SK-N-SH (cell line): ENCODE measurements at places on chromosomes 6 and 20. TPM values are rescaled to one million over a fixed set of nuclear protein-coding genes. Genes with fewer than 3 reads are reported as not detected.

Gene KIFC1
- 29.6 and 35.9 TPM in 2 replicates for polyA plus RNA-seq

Gene ZBTB12
- 8.3 and 8.4 TPM in 2 replicates for polyA plus RNA-seq

DNA sequence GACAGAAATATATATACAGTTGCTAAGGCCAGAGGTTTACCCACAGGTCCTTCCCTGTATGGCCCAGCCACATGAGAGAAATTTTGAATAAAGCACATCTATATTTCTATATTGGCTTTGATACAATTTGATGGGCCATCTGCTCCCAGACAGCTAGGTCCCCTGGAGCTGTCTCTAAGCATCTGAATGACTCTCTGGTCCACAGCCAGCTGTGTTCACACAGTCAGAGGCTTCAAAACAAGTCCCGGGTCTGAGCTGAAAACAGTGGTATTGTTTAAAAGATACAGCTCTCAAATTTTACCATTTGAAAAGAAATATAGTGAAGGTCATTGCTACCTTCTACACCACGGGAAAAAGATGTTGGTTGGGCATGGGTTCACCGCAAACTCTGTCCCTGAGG lies 161.1 kb downstream of the SLC35B3 start:
- H3K36me3 ChIP-seq, result no peaks in the 10 kb centered on the region
- peaks cover 22% of the 10 kb centered on the region for H3K4me1 ChIP-seq
- H3K27me3 ChIP-seq, result no peaks in the 10 kb centered on the region
- no peak overlapping the region for H3K27ac ChIP-seq

DNA sequence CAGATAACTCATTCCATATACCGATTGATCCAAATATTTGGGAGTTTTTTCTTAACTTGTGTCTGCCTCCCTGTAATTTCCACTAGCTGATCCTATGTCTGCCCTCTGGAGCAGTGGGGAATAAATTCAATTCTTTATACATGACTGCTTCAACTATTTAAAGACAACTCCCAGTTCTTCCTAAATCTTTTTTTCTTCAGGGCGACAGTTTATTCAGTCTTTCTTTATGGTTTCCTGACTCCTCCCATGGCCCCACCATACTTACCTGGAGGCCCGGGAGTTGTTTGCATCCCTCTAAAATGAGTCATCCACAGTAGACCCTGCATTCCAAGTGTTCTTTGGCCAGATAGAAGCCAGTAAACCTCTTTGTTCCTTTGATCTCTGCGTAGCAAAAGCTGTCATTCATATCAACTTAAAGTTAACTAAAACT lies 73.6 kb downstream of the LCA5 start:
- H3K4me3 ChIP-seq, result no peak overlapping the region
- H3K36me3 ChIP-seq, result no peaks in the 10 kb centered on the region
- no peaks in the 10 kb centered on the region for H3K27me3 ChIP-seq

Gene LY6G6C
- polyA plus RNA-seq, result 0.08 TPM in 1 of 2 replicates, not detected in the other

Gene TENT5A
- polyA plus RNA-seq, result 4.9 and 5.0 TPM in 2 replicates

DNA sequence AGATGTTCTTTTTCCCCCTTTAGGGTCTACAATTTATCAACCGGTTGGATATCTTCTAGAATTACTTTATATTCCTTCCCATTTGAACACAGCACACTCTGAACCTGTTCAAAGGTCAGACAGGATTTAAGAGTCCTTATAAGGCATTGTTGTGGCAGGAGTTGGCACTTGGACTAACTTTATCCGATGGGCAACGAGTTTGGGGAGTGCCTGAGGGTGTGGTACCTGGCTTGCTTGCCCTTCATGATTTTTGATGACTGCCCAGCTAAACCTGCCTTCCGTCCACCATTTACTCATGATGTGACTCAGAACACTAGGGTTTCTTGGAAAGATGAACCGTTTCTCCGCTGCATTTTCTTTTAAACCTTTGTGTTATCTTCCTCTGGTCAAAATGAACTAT lies 285.2 kb downstream of the FOXC1 start:
- H3K4me3 ChIP-seq, result no peak overlapping the region
- H3K36me3 ChIP-seq, result no peaks in the 10 kb centered on the region

- no peaks in the 10 kb centered on the region for H3K27me3 ChIP-seq
- DNase-seq, result no peak
- H3K4me3 ChIP-seq, result no peak overlapping the region
- no peak overlapping the region for H3K27ac ChIP-seq
- peaks cover 19% of the 10 kb centered on the region for H3K36me3 ChIP-seq
- no peaks in the 10 kb centered on the region for H3K4me1 ChIP-seq
Observed at GRCh38 chr20:35116258-35116657, 23.7 kb upstream of the TRPC4AP start.

DNA sequence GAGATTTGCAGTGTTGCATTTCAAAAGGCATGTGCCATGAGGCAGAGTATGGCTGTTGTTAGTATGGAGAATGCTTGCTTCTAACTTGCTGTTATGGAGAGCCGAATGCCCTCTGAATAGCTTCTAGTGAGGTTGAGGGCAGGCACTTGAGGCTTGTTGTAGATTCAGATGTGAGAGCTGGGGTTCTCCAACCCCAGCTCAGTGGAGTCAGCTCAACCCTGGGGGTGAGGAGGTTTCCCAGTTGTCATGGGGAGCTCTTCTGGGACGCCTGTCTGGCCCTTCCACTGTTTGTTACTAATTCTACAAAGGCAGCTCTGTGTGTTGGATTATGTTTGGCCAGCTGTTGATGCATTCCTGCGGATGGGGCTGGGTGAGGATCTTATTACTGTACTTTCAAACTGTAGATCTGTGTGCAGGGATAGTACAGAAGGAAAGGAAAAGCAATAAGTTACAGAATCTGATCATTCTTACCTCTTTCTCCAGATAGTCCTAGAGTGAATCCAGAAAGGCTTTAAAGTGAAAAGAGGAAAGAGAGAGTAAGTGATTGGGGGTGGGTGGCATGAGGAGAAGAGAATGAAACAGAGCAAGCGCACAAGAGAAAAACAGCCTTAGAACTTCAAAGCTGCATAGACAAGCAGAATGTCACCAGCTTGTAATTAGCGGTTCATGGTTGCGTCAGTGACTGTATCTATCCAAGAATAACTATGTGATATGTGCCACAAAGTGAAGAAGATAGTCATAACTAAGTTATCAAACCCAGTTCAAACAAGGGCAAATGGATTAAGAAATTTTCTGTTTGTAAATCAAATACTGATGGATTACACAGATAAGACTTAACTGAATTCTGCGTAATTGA lies 148.7 kb downstream of the PRL start:
- DNase-seq, result peak; percentile 27
- H3K27ac ChIP-seq, result peak overlapping the region; percentile 61
- no peaks in the 10 kb centered on the region for H3K27me3 ChIP-seq
- H3K4me3 ChIP-seq, result peak overlapping the region; percentile 75

Gene FUT9
- polyA plus RNA-seq, result under 0.01 and 0.02 TPM in 2 replicates

Gene SLA2
- polyA plus RNA-seq, result 0.03 TPM in 1 of 2 replicates, not detected in the other

Gene OR12D3
- polyA plus RNA-seq, result not detected in 2 replicates

GRCh38 chr20:36491901-36492617 lies 49.3 kb upstream of the MYL9 start:
- H3K4me3 ChIP-seq, result no peak overlapping the region
- DNase-seq, result no peak
- H3K27ac ChIP-seq, result no peak overlapping the region; the same call in 1 of the 2 replicates
- H3K4me1 ChIP-seq, result peaks cover 30% of the 10 kb centered on the region; the same call in 1 of the 2 replicates
